ENCODE measurements at places on chromosomes 16 and 17. TPM values are rescaled to one million over a fixed set of nuclear protein-coding genes. Genes with fewer than 3 reads are reported as not detected.

Gene PABPN1L
- total RNA-seq = not detected

Gene SSTR5
- total RNA-seq = 0.26 TPM

Gene HOXB2
- total RNA-seq = 25.4 TPM

Gene NPIPB13
- total RNA-seq = 19.5 TPM

GRCh38 chr16:69179328-69180010 is 7.5 kb upstream of the SNTB2 start:
- peak; percentile 86 for DNase-seq
- H3K4me3 ChIP-seq = no peak overlapping the region
- H3K36me3 ChIP-seq = no peaks in the 10 kb centered on the region
- H3K4me1 ChIP-seq = peaks cover 2% of the 10 kb centered on the region
- peak overlapping the region; percentile 73 for H3K27ac ChIP-seq

DNA sequence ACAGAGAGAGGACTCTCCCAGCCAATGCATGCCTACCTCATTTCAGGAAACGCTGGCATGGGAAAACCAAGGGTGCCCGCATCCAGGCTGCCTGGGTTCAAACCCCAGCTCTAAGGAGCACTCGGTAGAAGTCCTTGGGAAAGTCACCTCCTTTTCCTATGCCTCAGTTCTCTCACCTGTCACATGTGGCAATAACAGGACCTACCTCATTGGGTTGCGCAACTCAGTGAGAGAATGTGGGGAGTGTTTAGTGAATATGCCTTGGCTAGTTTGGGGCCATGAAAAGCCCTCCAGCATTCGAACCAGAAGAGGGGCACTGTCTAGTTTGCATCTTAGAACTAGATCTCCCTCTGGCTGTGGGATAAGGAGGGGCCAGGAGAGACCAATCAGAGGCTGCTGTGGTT is 9.0 kb upstream of the NXPH3 start:
- peak overlapping the region; percentile 90 for H3K27ac ChIP-seq
- H3K4me1 ChIP-seq = no peaks in the 10 kb centered on the region
- H3K36me3 ChIP-seq = no peaks in the 10 kb centered on the region
- DNase-seq = peak; percentile 50
- H3K27me3 ChIP-seq = no peaks in the 10 kb centered on the region
- no peak overlapping the region for H3K4me3 ChIP-seq

DNA sequence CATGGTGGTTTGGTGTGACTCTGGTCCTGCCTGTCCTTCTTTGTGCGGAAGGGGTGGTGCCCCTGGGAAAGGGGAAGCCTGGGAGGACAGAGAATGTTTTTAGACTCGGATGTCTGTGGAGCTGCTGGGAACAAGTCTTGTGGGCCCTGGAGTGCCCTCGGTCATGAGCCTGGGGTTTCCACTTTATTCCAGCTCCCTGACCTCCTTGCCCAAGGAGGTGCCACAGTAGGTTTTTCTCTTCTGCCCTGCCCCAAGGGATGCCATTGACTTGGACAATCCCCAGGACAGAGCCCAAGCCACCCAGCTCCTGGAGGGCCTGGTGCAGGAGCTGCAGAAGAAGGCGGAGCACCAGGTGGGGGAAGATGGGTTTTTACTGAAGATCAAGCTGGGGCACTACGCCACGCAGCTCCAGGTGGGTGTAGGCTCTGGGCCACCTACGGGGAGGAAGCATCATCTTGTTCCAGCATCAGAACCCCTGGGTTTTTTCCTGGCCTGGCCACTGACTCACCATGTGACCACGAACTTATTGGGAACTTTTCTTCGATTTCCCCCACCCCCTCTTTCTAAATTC is 1.4 kb downstream of the STAT5A start:
- H3K4me1 ChIP-seq = no peaks in the 10 kb centered on the region
- DNase-seq = peak; percentile 44
- no peak overlapping the region for H3K4me3 ChIP-seq
- peaks cover 2% of the 10 kb centered on the region for H3K36me3 ChIP-seq
- H3K27me3 ChIP-seq = no peaks in the 10 kb centered on the region
- no peak overlapping the region for H3K27ac ChIP-seq

GRCh38 chr17:72707881-72708280 is 384.6 kb downstream of the SLC39A11 start:
- no peak for DNase-seq
- H3K27ac ChIP-seq = no peak overlapping the region
- no peaks in the 10 kb centered on the region for H3K36me3 ChIP-seq
